ENCODE measurements at places on chromosomes 5 and 9.
A peak's percentile ranks its signal among the peaks of the same experiment; 100 is the strongest.

GRCh38 chr5:14650052-14650451, 14.5 kb upstream of the OTULIN start:
- no peak for DNase-seq

DNA sequence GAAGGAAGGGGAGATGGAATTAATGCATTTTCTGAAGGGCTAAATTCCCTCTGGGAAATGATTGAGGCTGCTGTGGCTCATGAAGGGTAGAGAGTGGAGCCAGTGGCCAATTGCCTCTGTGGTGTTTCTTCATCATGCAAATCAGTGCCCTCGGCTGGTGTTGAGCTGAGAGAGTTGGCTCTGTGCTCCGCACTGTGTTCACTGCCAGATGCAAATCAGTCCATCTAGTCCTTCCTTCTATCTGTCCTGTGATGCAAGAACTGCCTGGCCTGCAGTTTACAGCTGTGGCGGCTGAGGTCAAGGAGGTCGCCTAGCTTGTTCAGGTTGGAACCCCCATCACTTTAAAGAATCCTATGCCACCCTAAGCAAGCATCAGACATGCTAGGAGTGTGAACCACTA, 6.0 kb downstream of the TMEM171 start:
- DNase-seq = no peak

- DNase-seq = no peak
These were observed 123.4 kb upstream of the IFNE start for GRCh38 chr9:21605489-21605931.

DNA sequence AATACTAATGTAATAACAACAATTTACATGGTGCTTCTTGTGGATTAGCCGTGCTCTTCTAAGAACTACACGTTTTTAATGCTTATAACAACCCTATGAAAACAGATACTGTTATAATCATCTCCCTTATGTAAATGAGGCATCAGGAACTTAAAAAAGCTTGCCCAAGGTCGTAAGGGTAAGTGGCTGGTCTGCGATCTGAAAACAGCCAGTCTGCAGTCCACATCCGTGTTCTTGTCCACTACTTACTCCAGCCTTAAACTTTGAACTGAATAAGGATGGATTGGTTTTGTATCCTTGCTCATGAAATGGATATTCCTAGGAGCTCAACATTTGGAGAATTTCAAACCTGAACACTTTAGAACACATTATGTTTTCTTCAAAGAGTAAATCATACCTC, 26.7 kb downstream of the PAM start:
- no peak for DNase-seq

GRCh38 chr5:64836190-64836755, 67.5 kb downstream of the CWC27 start:
- DNase-seq = no peak

DNA sequence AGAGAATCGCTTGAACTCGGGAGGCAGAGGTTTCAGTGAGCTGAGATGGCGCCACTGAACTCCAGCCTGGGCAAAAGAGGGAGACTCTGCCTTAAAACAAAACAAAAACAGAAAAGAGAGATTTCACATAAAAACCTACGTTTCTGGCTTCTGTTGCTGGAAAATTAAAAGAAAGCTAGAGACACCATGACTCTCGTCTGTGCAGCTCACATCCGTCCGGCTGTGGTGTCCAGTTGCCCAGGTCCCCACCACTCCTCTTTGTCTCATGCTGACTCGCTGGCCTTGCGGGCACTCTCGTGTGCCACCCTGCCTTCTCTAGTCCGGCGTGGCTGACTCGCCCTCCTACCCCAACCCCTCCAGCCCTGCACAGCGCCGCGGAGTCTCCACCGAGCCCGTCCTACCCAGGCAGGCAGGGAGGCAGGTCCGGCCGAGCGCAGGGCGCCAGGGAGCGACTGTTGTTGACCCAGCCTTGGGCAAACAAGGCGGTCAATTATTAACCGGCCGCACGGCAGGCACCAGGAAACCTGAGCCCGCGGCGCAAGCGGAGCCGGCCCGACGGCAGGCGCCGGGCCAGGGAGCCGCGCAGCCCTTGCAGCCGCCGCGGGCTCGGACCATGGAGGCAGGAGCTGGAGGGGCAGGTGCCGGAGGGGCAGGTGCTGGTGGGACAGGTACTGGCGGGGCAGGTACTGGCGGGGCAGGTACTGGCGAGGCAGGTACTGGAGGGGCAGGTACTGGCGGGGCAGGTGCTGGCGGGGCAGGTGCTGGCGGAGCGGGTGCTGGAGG, at the start of gene PRRT1B:
TSS of gene PRRT1B (plus strand) at position 521 of the 783 bp plus-strand sequence. CDS start at position 614, 93 bp downstream.
- no peak for DNase-seq

DNA sequence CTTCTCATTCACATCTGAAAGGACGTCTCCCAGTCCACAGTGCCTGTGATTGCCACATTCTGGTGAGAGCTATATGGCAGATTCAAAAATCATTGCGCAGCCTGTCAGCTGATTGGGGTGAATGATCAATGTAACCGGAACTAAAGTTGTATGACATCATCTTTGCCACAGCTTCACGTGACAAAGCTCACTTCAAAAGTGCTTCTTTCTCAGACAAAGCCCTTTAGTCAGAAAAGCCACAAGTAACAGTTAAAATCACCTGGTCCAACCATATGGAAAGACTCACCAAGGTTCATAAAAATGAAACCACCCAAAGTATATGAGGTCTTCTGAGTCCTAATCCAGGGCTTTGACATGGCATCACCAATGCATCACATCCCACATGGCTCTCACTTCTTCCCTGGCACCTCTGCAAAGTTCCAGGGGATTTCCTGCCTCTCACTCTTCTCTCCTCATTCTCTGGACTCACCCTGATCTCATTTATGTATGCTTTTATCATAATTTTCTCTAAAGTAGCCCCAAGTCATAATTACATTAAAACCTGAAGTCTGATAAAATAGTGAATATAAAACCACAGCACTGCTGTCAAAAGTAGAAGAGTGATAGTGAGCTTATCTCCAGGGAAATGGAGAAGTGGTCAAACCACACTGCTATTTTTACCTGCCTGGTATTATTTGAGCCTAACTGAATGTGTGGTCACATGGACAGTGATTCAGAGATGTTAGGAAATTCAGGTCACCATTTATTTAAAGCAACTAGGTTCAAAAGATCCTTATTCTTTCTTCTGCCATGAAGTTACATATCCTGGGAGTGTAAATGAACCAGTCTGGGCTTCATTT, 193.1 kb upstream of the PTGER4 start:
- DNase-seq = peak; percentile 35

DNA sequence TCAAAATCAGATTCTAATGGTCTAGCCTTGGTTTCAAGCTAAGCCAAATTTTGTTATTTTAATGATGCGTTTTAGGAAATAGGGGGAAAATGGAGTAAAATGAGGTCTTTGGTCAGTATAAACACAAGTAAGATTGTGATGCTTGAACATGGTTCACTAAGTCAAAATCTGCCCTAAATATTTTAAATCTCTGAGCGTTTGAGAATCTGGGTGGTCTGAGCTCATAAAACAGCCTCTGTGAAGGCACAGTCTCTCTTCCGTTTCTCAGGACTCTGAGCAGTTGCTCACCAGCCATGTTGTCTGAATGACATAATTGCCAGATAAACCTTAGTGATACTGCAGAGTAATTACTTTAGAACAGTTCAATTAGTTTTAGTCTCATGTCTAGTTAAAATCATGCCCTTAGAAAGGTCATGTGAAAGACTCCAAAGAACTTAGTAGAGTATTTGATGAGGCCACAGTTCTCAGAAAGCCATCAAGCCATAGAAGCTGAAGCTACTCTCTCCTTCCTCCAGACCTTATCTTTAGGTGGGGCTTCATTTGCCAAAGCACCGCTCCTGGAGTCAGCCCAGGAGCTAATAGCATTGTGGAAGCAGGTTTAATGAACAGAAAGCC, 257.1 kb upstream of the MAP3K1 start:
- no peak for DNase-seq

GRCh38 chr9:126856326-126856877, 4.0 kb upstream of the ZBTB34 start:
- DNase-seq = no peak

DNA sequence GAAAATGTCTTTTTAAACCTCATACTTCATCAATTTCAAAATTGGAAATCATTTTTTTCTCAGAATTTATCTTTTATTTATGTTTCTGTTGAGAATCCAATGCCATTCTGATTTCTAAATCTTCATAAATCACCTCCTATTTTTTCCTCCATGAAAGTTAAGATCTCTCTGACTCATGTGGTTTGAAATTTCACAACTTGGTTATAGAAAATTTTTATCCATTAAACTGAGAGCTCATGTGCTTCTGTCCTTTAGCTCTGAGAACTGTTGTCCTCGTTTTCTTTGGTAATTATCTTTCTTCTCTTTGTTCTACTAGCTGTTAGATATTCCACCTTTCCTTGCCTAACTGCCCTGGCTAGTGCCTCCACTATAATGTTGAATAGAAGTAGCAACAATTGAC, 1.5 kb upstream of the RNF180 start:
- DNase-seq = no peak

- peak; percentile 75 for DNase-seq
These were observed at the start of gene RASGEF1C for GRCh38 chr5:180209137-180209581. Gene RASGEF1C (minus strand): TSS chr5:180209211. CDS start chr5:180138052, 71,159 bp downstream.

- no peak for DNase-seq
These were observed 47.0 kb upstream of the EXOC3 start for GRCh38 chr5:395921-396530.

- no peak for DNase-seq
These were observed 34.9 kb downstream of the APBA1 start for GRCh38 chr9:69637193-69637816.

DNA sequence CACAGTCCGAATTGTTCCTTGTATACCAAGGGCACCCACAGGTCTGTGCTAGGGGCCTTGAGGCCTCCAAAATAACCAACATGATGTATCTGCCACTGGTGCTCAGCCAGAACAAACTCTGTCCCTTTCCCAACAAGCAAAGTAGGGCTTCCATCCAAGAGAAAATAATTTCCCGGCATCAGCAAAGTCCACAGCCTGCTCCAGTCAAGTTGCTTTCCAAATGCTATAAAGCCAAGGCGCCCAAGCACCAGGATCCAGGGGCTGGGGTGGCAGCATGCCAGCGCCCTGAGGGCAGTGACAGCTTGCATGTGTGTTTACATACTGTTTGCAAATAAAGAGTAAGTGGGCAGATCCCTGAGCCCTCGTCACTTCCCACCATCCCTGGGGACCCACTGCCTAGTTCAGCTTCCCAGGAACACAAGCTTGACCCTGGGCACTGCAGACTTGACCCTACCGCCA, 155.9 kb downstream of the ERCC6L2 start:
- no peak for DNase-seq

GRCh38 chr9:118693645-118694044, 675.6 kb downstream of the BRINP1 start:
- no peak for DNase-seq

- no peak for DNase-seq
These were observed 62.7 kb downstream of the RAB14 start for GRCh38 chr9:121138973-121139372.

- DNase-seq = no peak
These were observed 445.7 kb upstream of the CLINT1 start for GRCh38 chr5:158304607-158305006.

DNA sequence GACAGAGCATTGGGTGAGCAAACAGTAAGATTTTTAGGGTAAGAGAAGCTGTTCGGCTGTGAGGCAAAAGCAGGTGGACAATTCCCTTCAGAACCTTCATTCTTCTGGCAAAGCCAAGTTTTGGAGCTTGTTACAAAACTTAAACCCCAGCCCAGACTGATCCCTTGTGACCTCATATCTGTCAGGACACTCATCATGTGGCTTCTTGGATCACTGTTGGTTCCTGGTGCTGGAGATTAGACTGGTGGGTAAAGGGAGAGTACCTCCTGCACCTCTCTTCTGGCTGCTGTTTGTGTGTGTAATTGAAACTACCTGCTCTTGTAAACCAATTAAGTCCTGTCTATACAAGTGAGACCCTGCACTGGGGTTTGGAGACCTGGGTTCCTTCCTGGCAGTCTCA, 21.0 kb downstream of the LARP1 start:
- DNase-seq = no peak

DNA sequence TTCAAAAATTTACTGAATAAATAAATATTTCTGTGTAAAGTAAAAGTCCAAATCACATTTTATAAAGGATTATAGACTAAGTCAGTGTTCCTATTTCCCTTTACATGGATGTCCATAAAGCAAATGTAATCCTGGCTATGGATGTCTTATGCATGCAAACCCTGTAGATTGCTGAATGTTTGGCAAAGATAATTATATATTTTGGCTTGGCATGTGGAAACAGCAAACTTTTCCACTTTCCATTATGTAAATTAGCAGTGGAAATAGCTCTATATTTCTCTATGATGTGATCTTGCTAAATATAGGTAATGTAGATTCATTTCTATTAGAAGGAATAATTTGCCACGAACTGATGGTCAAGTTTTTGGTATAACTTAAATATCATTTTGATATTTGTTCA, 66.5 kb downstream of the CWC27 start:
- DNase-seq = no peak

- no peak for DNase-seq
These were observed 12.0 kb upstream of the AJM1 start for GRCh38 chr9:136829981-136830885.

DNA sequence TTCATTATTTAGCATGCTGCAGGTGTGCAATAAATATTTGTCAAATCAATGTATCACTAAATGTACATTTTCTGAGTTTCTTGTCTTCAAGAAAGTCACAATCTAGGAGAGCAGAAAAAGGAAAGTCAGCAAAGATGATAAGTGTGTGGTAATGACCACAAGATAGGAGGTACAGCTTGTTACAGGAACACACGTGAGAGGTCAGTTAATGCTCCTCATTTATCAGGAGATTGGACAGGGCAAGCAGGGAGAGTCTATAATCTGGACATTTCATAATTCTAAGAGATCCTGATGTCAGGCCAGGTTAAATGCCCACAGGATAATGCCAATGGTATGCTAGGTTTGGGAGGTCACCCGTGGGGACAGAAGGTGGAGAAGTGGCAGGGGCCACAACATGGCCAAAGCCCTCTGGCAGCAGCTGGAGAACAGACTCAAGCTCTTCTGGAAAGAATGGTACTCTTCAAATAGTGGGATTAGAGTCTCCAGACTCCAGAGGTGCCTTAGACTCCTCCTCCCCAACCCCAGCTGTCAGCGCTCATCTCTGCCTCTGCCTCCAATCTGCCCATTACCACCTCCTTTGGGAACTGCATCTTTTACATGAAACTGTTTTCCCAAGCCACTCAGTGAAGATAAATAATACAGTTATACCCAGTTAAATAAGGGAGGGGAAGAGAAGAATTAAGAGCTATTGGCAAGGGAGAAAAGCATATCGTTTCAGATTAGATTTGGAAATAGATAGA, 114.3 kb downstream of the ASTN2 start:
- no peak for DNase-seq

- no peak for DNase-seq
These were observed 37.4 kb downstream of the KCNIP1 start for GRCh38 chr5:170541146-170541769.

- DNase-seq = no peak
These were observed 37.8 kb downstream of the EXOSC2 start for GRCh38 chr9:130731355-130731754.

DNA sequence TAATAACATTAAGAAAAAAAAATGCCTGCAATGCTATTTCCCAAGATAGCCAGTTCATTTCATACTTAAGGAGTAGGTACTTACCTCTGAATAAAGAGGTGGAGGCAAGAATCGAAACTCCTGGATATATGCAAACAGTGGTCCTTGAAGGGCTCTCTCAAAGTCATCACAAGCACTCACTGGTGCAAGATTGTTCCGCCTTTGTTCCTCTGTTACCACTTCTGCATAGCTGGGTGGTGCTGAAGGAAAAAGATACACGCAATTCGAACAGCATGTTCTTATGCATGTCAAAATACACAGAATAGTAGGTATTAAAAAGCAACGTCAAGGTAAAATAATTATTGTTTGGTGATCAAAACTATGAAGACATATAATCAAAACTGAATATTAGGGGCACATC, 9.5 kb downstream of the ARRDC3 start:
- DNase-seq = no peak
